ENCODE measurements at places on chromosomes 11 and 22.

DNA sequence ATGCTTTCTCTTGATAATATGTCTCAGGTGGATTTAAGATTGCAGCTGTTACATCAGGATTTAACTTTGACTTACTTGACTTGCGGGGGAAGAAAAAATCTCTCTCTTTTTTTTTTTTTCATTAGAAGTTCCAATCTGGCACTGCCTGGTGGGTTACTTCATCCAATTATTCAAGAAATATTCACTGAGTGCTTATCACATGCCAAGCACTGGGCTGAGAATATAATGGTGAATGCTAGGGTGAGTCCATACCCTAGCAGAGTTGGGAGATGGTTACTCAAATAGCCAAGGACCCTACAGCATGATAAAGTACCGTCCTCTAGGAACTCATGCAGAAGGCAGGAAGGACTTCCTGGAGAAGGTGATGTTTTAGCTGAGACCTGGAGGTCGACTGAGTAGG, 57.9 kb upstream of the EIF3D start:
- DNase-seq: no peak

DNA sequence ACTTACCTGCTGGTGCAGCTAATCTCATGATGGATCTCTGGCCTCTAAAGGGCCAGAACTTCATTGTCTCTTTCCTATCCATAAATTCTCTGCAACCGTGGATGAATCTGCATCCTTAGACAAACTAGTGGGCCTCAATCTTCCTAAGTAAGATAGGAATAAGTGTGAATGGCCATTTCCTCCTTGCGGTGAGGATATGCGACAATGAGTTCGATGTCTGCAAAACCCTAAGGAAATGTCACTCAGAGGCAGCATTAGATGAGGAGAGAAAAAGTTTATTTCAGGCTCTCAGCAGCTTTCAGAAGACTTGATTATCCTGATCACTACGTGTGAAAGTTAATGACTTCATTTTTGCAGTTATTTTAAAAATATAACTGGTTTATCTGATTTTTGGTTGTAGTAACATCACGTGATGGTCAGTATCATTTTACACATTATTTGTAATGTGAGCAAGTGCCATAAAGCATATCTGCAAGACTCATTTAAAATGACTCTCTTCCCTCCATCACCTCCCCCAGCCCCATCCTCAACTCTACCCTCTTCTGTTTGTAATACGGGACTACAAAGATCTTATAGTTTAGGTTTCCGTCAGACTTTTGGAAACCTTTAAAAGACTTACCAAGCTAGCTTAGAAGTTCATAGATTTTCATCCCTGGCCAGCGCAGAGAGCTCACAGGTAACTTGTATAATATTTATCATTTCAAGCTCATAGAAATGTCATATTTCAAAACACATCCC, 10.2 kb downstream of the GRAP2 start:
- no peak for DNase-seq

- no peak for DNase-seq
Measured at GRCh38 chr22:44172370-44173108, 8.2 kb upstream of the PARVG start.

- DNase-seq: no peak
Measured at GRCh38 chr22:48318575-48319320, 1508.9 kb downstream of the BRD1 start.

GRCh38 chr22:38110863-38111852, 674 bp upstream of the BAIAP2L2 start:
- DNase-seq: no peak

DNA sequence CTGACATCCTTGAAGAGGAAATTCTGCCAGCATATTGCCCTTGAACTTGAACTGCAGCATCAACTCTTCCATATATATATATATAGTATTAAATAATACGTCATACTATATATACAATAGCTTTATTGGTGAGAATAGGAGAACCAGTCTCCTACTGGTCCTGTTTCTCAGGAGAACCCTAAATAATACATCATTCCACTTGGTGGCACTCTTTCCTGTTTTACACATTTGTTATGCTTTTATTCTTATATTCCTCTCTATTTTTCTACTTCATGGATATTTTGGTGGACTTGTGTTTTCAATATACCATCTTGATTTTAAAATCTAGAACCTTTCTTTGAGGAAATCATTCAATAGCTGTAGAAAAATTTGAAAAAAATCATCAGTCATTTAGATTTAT, 193.3 kb downstream of the TRPC6 start:
- DNase-seq: no peak

DNA sequence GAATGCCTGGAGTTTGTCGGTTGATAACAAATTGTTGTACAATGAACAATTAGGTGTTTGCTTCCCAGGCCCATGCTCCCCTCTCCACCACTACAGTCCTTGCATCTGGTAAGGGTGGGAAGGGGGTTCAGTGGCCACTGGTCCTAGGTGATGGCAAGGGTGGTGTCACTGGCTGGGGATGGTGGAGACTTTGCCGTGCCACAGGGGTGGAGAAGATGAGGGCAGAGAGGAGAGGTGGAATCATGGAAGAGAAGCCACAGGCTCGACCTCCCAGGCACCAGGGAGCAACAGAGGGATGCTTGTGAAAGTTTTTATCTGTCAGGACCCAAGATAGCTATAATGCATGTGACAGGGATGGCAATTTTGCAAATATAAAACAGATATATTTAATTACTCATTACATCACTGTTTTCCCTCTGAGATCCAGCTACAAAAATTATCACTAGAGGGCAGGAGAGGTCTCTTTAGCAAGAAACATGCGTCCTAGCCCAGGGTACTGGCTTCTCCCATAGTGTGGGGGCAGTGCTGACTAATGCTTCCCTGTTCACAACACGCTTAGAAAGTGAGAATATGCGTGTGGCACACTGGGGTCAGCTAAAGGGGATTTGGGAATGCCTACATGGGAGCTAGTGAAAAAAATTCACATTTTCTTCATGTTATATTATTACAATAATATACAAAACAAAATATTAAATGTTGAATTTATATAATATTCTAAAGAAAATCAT, 49.0 kb upstream of the AMPD3 start:
- peak; percentile 66 for DNase-seq

GRCh38 chr11:62048100-62048499, 75.7 kb upstream of the INCENP start:
- DNase-seq: no peak

DNA sequence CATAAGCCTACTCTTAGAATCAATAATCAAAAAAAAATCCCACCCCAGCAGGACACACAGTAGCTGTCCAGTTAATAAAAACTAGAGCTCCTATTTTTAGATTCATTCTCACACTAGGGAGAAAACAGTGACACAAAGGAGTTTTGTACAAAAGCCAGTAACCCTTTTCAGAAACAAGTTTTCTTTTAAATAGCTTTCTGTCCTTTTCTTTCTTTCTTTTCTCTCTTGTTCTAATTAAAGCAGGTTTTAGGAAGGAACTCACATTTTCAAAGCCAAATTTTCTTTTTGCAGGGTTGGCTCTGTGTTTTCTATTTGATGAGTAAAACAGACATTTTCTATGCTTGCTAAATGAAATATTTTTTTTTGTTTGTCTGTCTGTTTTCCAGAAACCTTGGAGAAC, 1390.7 kb downstream of the FAM181B start:
- DNase-seq: no peak

- no peak for DNase-seq
Measured at GRCh38 chr11:68927280-68928135, 23.8 kb downstream of the IGHMBP2 start.

- DNase-seq: no peak
Measured at GRCh38 chr11:10522921-10523320, 18.1 kb downstream of the RNF141 start.

DNA sequence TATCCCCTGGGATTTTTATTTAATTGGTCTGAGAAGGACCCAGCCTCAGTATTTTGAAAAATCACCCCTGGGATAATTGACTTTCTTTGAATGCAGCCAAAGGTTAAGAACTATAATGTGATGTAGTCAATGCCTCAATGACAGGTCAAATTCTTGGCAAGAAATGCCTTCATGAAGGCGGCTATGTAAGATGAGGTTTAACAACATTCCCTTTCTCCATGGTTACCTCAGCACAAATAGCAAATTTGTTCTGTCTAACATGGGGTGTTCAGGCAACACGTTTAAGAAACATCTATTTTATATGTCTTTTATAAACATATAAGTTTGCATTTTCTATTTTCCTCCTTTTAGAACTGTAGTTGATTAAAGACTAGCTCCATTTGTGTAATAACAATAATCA, 5.3 kb downstream of the SLN start:
- no peak for DNase-seq

DNA sequence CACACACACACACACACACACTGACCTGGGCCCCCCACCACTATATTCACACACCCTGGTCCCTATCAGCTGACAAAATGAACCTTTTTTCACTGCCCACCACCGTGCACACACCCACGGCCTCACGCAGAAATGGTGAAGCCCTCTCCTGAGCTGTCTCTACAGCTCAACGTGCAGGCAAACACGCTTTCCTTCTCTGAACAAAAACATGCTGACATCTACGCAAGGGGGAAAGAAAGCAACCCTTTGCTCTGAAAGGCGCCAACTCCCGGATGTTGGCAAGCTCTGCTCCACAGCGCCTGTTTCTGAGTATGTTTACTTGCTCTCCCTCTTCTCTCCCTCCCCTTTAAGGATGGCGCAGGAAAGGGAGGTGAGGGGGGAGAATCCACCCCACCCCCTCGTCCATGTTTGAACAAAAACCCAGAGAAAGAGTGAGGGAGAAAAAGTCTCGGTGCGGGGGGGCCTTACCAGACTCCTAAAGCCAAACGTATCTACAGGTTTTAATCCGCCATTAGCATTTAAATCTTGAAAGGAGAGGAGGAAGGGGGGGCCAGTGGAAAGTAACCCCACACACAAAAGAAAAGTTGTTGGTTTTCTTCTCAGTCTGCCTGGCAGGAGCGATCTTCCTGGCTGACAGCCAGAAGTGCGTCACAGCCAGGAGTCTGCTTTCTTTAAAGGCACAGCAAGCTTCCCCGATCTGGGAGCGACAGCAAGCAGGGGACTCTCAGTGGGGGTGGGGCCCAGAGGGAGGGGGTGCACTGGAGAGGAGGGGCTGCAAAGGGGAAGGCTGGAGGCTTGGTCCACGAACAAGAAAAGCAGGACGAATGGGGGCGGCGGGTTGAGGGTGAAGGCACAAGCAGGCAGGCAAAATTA, 39.6 kb downstream of the NUMA1 start:
- DNase-seq: peak; percentile 81

DNA sequence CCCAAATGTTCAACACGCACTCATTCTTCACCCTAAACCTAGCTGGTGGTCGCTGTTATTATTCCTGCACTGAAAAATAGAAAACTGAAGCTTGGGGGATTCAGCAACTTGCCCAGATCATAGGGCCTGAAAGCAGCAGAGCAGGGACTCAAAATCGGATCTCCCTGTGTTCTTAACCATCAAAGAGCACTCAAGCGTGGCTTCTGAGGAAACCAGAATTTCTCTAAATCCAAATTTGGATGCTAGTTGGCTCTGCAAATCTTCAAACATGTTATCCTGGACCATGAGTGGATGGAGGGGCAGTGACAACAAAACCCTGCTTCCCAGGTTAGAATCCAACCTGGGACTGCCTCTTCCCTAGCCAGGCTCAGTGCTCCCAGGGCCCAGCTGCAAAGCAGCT, 11.6 kb upstream of the ARAP1 start:
- DNase-seq: no peak

- no peak for DNase-seq
Measured at GRCh38 chr11:118537409-118537980, 6.5 kb downstream of the TMEM25 start.

GRCh38 chr11:61747192-61747966, 5.1 kb upstream of the MYRF start:
- DNase-seq: peak; percentile 89

DNA sequence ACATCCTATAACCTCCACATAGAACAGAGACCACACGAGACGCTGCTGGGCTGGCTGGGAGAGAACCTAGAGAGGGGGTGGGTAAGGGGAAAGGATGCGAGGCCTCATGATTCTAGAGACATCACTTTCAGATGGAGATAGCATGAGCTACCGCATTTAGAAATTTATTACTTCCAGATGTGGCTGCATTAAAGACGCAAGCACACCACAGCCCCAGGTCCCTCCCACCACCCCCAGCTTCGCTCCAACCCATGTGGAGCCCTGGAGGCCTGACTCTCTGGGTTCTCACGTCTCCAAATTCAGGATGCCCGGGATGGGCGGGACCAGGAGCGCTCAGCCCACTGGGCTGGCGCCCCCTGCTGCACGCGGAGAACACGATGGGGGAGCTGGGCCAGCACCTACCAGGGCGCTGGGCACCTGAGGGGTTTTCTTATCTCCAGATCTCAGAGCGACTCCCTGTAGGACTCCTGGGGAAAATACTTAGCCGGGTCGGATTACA, 13.6 kb downstream of the MRPL21 start:
- peak; percentile 63 for DNase-seq

- DNase-seq: no peak
Measured at GRCh38 chr11:114123692-114124330, 64.3 kb downstream of the ZBTB16 start.

DNA sequence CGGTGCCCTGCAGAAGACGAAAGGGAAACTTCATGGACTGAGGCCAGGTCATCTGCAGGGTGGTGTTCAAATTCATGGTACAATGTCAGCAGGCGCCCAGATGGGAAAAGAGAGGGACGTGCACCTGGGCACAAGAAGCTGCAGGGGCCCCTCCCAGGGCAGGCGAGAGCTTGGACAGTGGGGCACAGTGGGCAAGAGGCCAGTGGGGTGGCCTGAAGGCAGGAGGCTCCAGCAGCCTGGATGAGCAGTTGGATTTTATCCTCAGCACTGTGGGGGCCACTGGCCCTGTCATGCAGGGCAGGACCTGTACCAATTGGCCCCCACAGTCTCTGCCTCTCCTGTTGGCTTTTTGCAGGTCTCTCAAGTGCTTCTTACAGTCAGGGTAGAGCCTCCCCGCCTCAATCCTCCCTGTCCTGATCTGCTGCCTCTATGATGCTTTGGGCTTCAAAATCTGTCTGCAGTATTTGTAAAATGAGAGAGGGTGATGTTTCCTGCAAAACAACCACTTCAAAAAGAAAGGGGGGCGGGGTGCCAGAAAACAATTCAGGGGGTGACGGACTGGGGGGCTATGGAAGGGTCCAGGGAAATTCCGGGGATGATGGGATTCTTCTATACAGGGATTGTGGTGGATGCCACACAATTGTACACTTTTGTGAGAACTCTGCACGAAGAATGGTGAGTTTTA, 1.7 kb upstream of the BID start:
- no peak for DNase-seq

- DNase-seq: no peak
Measured at GRCh38 chr11:9144828-9145227, 53.4 kb upstream of the SCUBE2 start.

GRCh38 chr11:69718147-69718546, 14.3 kb upstream of the FGF19 start:
- peak; percentile 88 for DNase-seq

DNA sequence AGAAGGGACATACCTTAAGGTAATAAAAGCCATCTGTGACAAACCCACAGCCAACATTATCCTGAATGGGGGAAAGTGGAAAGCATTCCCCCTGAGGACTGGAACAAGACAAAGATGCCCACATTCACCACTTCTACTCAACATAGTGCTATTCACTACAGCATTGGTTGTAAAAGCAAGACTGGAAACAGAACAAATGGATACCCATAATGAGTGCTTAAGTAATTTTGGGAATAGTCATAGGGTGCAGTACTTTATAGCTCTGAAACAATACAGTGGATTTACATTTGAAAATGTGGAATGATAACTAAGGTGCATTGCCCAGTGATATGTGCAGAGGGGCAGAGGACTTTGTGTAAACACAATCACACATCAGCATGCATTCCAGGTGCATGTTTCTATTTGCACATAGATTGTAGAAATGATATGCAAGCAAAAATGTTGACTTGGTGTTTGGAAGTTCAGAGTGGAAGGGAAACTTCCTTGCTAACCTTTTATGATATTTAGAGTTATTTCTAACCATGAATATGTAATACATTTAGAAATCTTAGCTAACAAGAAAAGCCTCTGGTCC, 112.3 kb downstream of the IGLL1 start:
- no peak for DNase-seq

All from ecto neural progenitor cell (in vitro differentiated cells).